ENCODE measurements at places on chromosomes 5 and 9. TPM values are rescaled to one million over a fixed set of nuclear protein-coding genes. Genes with fewer than 3 reads are reported as not detected.

Gene ARL15
- polyA plus RNA-seq, result 6.4 TPM

Gene MYOT
- polyA plus RNA-seq, result 0.02 TPM

Gene PTGDS
- polyA plus RNA-seq, result not detected

Gene CWC27
- polyA plus RNA-seq, result 10.2 TPM

Gene IQGAP2
- polyA plus RNA-seq, result 2.6 TPM

DNA sequence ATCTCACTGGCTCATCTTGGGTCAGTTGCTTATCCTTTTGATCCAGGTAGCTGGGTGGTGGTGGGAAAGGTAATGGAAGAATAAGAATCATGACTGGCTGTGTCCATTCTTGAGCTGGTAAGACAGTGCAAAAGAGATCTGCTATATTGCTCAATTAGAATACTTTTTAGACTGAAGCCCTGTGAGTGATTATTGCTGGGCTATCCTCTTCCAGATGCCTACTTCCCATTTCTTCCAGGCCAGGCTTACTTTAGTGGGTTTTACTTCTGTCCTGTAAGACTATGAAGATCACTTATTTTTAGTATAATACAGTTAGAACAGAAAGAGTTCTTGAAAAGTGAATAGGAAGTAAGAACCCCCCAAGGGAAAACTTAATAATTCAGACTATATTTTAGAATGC, 7.2 kb downstream of the MARCHF6 start:
- DNase-seq, result no peak

DNA sequence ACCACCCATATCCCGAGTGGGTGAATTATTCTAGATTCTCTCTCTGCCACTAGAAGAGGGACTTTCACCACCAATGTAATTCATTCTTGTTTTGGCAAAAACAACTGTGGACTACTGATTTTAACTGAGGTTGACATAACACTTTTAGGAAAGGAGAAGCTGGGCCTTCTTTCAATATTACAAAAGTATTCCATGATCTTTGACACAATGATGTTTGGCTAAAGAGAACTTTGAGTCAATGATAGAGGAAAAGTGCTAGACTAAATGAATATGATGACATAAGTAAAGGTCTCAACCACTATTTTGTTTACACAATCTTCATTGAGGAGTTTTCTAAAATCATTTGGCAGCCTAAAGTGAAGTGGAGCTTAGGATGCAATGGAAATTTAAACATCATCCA, 336.9 kb upstream of the PDE4D start:
- DNase-seq, result no peak

GRCh38 chr5:131272724-131273123, 8.9 kb downstream of the CDC42SE2 start:
- DNase-seq, result no peak

- DNase-seq, result no peak
Observed at GRCh38 chr9:3087697-3088096, 243.8 kb upstream of the PUM3 start.

GRCh38 chr5:168656633-168657032, 77.5 kb upstream of the PANK3 start:
- no peak for DNase-seq

- no peak for DNase-seq
Observed at GRCh38 chr9:77953590-77953989, 78.0 kb downstream of the GNAQ start.

DNA sequence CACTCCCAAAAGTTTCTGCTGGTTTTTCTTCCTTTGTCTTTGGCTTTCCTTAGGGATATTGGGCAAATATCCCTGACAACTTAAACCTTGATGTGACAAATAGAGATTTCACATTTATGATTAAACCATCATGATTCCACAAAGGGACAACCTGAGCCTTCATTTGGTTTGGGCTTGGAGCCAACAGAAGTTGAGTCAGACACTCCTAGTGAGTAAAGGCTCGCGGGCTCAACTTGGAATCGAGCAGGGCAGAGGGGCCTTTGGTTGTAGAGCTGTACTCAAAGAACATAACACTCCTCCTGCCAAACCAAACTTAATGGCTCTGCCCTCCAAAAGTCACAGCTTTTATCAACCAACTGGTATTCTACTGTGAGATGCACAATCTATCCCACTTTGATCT, 290.2 kb upstream of the MAP3K1 start:
- no peak for DNase-seq

DNA sequence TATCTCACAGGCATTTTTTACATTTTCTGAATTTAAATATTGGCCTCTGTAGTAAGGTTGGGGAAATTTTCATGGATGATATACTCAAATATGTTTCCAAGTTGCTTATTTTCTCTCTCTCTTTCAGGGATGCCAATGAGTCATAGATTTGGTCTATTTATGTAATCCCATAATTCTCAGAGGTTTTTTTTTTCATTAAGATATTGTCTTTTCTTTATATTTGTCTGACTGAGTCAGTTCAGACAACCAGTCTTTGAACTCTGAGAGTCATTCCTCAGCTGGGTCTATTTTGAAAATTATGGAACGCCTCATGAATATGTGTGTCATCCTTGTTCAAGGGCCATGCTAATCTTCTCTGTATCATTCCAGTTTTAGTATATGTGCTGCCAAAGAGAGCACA, 223.2 kb downstream of the PCSK1 start:
- DNase-seq, result no peak

DNA sequence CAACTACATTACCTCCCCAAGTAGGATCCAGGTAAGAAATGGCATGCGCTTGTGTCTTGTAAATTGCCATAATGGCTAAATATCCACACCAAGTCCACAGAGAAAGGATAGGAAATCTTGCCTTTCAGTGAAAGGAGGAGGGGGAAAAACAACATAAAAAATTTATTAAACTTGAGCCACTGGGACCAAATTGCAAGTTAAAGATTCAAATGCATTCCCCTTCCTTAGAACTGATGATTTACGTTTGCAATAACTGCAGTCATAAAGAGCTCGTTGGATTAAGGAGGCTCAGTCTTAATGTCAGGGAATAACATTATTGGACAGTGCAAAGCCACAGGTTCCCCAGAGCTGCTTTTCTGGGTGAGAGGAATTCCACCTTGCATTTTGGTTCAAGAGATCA, 92.6 kb upstream of the SARDH start:
- no peak for DNase-seq

- DNase-seq, result peak; percentile 76
Observed at GRCh38 chr5:171419688-171420430, 412 bp downstream of the FGF18 start.

DNA sequence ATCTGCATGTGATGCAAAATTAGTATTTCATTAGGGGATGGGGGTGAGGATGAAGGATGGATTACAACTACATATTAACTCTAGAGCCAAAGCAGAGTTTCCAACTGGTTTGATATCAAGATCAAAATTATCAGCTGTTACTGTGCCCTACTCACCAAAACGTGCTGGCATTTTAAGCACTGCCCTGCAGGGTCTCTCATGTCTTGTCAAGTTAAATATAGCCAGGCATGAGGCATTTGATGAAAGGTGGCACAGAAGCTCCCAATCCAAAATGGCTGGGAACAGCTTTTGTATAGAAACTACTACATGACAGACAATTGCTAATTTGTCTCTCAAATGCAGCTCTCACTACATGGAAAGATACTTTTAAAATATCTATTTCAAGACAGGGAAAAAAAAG, 27.1 kb upstream of the CAAP1 start:
- DNase-seq, result no peak

Measured in SK-N-SH (cell line).